ENCODE measurements at places on chromosomes 16 and 17. TPM values are rescaled to one million over a fixed set of nuclear protein-coding genes. Genes with fewer than 3 reads are reported as not detected.

GRCh38 chr16:64417711-64418227, 704.1 kb downstream of the CDH11 start:
- no peak for DNase-seq

GRCh38 chr17:28858801-28859355, 4.1 kb downstream of the ERAL1 start:
- DNase-seq, result no peak

DNA sequence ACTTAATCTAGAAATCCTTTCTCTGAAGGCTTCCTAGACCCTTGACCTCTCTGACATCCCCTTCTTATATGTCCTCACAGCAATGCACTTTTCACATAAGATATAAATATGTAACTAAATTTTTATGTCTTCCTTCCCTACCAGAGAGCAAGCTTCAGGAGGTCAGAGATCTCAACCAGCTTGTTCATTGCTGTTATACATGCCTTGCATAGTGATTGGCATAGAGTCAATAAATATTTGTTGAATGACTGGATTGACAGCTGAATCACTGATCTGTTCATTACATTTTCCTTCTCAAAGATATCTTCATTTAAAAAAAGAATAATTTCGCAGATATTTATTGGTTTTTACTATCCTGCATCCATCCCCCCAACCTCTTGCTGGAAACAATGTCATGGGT, 29.5 kb downstream of the HYDIN start:
- DNase-seq, result no peak

GRCh38 chr17:16622540-16623277, 30.9 kb downstream of the ZNF624 start:
- DNase-seq, result no peak

- peak; percentile 90 for DNase-seq
Measured at GRCh38 chr17:59964482-59965328, at the start of gene RNFT1. TSS of gene RNFT1 (minus strand) at chr17:59964740. CDS start at chr17:59964663, 77 bp downstream.

The TBC1D3G gene
- not detected for total RNA-seq

The TMEM88 gene
- total RNA-seq, result 29.3 TPM

The NPW gene
- total RNA-seq, result 0.80 TPM

The MEIOC gene
- total RNA-seq, result 0.08 TPM

The P2RX1 gene
- 0.34 TPM for total RNA-seq

The IRX3 gene
- not detected for total RNA-seq

Data from CD4-positive, alpha-beta T cell (primary cell).